Left lung (tissue), 14 donors: ENCODE measurements at places on chromosomes 11 and 22.

GRCh38 chr11:6402561-6402981 is 12.3 kb downstream of the SMPD1 start:
- no peak for DNase-seq

GRCh38 chr11:109940816-109941215 is 152.4 kb upstream of the ZC3H12C start:
- DNase-seq: no peak

GRCh38 chr22:30436196-30436595 is 10.6 kb downstream of the MTFP1 start:
- DNase-seq: no peak

GRCh38 chr11:795634-796564 is 2.2 kb downstream of the SLC25A22 start:
- peak; percentile 87 for DNase-seq

GRCh38 chr11:17519061-17519885 is 24.9 kb downstream of the USH1C start:
- no peak for DNase-seq

GRCh38 chr11:121485216-121485615 is 32.4 kb upstream of the SORL1-AS1 start:
- DNase-seq: no peak

DNA sequence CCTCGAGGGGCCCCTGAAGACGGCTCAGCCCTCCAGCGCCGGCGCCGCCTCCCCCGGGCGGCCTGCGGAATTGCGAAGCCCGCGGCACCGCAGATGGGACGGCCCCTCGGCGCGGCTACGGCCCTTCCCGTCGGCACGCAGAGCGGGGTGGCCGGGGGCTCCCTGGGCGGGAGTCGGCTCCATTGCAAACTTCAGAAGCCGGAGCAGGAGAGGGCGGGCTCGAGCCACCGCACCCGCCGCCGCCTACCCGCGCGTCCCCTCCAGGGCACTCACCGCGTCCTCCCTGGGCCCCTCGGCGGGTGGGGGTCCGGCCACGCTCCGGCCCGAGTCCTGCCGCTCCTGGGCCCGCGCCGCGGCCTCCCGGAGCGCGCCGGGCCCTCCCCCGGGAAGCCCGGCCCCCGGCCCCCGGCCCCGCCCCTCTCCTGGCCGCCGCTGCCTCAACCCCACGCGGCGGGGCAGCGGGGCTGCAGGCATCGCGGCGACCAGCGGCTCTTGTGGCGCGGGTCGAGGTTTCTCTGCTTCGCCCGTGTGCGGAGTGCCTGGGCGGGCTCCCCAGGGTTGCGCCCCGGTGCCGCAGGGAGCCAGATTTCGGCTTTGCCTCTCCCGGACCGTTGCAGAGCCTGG is at the start of gene PACSIN3:
TSS of gene PACSIN3 (minus strand) at position 359 of the 624 bp plus-strand sequence. CDS start 3,707 bp downstream, outside the sequence.
- DNase-seq: no peak

DNA sequence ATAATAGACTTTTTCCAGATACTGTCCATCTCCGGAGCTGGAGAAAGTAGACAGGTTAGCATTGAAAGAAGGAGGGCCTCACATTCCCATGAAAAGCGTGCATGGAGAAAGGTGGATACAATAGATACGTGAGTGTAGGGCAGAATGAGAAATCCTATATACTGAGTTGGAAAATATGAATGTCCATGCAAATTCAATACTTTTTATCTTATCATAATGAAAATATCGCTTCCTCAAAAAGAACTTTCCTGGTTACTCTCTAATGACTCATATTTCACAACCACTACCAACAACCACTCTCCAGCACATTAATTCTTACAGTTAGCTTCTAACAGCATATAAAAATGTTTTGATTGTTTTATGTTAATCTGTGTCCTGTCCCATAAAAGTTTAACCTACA is 22.0 kb upstream of the MS4A6A start:
- DNase-seq: no peak

DNA sequence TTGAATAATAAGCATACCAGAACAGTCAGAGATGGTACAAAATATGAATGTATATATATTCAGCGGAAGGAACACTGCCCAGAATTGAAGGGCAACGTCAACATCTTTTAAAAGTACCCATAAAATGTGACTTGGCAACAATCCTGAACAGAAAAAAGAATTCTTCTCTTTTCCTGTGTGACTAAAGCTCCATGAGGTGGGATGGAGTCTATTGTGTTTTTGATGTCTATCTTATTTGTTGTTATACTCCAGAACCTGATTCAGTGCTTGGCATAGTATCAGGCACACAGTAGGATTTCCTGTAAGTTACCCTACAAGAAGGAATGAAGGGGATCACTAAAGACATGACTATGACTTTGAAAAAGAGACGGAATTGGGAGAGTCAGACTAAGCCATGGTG is 10.3 kb downstream of the LDLRAD3 start:
- DNase-seq: no peak

GRCh38 chr22:49627217-49628181 is 200.2 kb downstream of the BRD1 start:
- DNase-seq: no peak

DNA sequence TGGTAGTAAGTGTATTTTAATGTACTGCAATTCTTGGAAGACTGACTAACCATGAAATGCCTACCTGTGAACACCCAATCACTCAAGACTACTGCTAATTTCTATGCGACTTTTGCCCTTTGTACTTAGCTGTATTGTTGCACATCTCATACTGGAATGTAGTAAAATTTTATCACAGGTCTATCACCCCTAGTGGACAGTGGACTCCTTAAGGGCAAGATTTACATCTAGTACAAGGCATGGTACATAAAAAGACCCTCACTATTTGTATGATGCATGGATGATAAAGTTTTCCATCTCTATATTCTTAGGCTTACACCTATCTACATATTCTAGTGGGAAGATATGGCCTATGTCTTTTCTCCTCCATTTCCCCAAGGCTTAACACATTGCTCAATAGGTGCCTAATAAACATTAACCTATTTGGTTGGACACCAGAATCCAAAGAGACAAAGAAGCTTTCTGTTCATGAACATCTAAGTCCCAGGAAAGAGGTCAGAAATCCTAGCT is 26.1 kb downstream of the SERGEF start:
- no peak for DNase-seq

DNA sequence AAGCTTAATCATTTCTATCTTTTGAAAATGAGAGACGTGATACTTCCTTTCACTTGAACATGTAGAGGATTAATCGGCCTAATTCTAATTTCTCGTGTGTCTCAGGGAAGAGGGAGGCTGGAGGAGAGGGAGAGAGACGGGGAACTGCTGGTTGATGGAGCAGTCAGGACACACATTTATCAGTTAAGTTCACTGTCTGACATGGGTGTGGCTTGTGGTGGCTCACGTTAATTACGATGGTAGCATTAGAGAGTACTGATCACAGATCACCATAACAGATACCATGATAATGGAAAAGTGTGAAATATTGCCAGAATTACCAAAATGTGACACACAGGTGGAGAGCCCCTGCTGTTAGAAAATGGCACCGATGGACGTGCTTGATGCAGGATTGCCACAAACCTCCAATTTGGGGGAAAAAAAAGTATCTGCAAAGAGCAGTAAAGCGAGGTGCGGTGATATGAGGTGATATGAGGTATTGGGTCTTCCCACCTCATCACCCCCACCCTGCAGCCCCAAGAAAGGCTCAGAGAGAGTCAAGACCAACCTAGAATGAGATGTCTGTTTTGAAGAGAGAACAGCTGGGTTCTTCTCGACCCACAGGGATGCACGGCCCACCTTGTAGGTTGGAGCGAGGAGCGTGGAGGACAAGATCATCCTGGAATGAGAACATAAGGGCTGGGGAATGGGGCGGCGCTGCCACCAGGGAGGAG is 19.7 kb downstream of the ZBED4 start:
- DNase-seq: no peak

GRCh38 chr11:99366546-99366945 is 345.8 kb downstream of the CNTN5 start:
- no peak for DNase-seq

GRCh38 chr11:96063886-96064285 is 140.0 kb upstream of the MTMR2 start:
- DNase-seq: no peak

- no peak for DNase-seq
Measured at GRCh38 chr22:49497266-49497665, 330.4 kb downstream of the BRD1 start.

DNA sequence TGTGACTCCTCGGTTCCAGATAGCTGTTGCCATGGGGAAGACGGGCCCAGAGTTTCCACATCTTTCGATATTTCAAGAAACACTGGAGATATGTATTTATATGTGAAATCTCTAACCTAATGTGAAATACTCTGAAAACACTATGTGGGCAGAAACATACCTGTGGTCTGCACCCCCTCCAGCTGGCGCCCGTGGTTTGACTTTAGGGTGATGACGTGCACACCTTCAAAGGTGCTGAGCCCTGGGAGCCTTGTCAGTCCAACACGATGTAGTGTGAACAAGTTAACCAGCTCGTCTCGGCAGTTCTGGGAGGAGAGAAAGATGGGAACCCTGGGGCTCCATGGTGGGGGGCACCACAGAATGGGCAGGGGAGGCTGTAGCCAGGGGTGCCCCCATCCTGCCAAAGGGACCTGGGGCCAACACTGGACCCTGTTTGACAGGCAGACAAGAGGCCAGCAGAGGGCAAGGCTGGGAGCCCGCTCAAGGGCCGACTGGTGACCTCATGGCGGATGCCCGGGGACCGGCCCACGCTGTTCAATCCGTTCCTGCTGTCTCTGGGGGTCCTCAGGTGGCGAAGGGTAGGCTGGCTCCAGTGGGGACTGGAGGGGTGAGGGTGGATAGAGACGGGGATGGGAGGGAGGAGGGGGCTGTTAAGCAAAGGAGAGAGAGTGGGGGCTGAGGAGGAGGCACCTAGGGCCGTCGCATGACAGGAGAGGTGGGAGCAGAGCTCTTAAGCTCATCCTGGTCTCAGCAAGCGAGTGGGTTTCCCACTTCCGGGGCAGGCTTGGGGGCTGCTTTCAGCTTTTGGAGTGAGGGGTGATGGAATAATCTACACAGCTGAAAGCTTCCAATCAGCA is 43.8 kb downstream of the TRIOBP start:
- no peak for DNase-seq

DNA sequence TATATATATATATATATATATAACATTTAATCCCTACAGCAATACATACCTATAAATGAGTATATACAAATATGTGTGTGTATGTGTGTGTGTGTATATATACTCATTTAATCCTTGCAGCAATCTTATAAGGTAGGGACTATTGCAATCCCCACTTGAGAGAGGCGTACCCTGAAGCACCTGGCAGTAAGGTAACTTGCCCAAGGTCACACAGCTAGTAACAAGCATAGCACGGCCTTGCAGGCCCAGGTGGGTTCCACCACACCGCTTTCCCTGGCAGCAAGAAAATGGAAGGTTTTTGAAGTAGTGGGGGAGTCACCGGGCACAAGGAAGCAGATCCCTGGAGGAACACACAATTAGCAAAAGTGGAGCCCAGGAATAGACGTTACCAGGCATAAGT is 3.3 kb upstream of the ADA2 start:
- DNase-seq: no peak

DNA sequence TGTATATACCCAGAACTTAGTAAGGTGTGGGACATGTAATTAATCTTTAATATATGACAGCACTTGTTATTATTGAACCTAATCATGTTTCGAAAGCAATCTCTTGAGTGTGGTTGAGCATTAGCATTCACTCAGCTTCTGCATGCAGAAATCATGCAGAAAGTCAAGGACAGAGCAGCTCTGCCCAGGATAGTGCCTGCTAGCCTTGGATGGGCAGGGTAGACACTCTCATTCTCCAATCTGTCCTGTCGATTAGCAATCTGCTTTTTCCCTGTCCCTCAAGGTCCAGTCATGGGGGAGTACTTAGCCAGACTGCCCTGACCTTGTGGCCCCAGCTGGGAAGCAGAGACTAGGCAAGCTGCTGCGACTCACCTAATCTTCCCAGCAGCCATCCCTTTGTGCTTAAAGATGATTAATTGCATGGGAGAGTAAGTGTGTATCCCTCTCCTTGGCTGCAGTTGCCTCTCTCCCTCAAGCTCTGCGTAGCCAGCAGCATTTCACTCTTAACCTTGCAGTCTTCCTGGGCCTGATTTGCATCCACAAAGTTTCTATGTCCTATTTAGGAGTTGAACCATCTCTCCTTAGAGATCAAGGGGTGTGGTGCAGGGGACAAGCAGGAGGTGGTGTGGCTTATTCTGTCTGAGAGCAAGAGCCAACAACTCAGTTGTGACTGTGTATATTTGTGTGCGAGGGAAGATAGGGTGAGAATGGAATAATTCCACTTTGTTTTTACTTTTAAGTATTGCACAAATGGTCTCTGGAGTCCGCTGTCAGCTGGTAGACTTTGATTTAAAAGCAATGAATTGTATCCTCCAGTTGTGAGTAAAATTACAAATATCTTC is 101.4 kb downstream of the FDX1 start:
- no peak for DNase-seq

GRCh38 chr11:126993599-126993998 is 7.0 kb downstream of the KIRREL3 start:
- no peak for DNase-seq

GRCh38 chr11:15038963-15039362 is 34.4 kb upstream of the CALCB start:
- no peak for DNase-seq

DNA sequence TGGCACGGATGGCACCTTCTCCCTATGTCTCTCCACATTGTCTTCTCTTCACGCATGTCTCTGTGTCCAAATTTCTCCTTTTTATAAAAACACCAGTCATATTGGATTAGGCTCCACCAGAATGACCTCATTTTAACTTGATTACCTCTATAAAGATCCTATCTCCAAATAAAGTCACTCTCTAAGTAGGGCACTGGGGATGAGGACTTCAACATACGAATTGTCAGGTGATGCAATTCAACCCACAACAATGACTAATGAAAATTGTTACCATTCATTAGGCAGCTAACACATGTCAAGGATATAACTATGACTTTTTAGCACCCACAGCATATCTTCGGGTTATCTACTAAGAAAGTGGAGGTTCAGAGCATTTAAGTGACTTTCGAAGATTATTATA is 55.5 kb upstream of the USP47 start:
- DNase-seq: no peak

DNA sequence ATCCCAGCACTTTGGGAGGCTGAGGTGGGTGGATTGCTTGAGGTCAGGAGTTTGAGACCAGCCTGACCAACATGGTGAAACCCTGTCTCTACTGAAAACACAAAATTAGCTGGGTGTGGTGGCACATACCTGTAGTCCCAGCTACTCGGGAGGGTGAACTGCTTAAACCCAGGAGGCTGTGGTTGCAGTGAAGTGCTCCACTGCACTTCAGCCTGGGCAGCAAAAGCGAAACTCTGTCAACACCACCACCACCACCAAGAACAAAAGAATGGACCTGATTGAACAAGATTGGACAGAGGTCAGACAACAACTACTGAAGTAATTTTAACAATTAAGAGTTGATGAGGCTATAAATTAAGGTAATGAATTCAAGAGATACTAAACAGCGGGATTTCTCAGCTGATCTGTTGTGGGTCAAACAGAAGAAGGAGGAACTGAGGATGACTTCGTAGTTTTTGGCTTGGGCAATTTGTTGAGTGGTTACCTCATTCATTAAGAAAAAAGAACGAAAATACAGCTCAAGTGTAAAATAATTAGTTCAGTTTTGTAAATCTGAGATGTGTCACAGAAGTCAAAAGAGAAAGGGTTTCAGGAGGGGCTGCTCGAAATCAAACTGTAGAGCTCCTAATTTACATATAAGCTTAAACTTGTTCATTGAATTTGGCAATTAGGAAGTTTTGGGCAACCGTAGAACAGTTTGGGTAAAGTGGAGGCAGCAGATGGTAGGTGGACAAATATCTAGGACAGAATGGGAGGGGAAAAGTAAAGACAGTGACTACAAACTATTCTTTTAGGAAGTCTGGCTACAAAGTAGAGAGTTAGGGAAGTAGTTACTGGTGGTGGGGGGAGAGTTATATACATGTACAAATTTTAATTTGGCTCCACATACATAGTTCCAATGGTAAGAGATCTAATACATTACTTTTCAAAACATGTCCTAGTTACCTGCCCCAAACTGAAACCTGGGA is 4.5 kb downstream of the IL18 start:
- DNase-seq: peak; percentile 40
